ENCODE measurements at places on chromosomes 1 and 21.

DNA sequence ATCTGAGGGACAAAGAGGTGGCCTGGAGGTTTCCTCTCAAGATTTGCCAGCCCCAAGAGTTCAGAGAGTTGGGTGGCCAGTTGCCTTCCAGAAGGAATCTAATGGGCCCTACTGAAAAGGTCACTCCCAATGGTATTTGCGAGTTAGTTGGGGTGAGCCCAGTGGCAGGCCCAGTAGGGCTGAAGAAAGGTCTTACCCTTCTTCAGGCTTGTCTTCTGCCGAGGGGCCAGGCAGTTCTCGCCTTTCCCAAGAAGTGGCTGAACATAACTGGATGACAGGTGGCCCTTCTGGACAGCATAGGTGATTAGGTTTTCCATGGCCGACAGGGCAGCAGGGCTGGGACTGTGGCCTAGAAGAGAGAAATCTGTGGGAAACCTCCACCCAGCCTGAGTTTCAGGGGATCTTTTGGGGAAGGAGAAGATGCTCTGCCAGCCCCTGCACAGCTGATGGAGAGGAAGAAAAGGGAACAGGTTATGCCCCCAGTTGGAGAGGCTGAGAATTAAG is 7.2 kb downstream of the PGLYRP4 start:
- DNase-seq: no peak

DNA sequence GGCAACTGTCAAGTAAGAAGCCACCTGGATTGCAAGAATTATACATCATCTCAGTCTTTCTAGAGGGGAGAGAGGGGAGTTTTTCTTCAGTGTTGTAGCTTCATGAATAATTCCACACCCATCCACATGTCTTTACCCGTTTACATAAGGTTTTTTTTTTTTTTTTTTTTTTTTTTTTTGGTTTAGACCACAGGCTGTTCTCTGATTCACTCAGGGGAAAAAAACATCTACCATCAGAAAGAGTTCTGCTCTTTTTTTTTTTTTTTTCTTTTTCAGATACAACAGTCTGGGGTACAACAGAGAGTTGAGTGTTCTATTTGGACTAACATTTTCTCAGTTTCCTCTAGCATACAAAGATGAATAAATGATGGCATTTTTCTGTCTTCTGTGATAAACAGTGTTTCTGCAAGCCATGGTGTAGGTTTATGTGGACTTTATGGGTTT is 4.9 kb upstream of the KIF14 start:
- DNase-seq: no peak

- DNase-seq: no peak
These were observed 49.0 kb downstream of the SYT2 start for GRCh38 chr1:202661136-202661845.

DNA sequence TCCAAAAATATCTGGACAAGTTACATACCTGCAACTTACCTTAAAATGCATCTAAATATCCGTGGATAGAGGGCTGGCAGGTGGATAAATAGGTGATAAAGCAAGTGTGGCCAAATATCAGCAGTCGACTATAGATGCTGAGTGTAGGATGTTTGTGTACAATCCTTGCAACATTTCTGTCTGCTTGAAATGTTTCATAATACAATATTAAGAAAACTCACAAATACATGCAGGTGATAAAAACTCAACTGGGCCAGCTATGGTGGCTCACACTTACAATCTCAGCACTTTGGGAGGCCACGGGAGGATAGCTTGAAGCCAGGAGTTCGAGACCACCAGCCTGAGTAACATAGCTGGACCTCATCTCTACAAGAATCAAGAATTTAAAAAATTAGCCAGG is 41.0 kb downstream of the ACTA1 start:
- no peak for DNase-seq

DNA sequence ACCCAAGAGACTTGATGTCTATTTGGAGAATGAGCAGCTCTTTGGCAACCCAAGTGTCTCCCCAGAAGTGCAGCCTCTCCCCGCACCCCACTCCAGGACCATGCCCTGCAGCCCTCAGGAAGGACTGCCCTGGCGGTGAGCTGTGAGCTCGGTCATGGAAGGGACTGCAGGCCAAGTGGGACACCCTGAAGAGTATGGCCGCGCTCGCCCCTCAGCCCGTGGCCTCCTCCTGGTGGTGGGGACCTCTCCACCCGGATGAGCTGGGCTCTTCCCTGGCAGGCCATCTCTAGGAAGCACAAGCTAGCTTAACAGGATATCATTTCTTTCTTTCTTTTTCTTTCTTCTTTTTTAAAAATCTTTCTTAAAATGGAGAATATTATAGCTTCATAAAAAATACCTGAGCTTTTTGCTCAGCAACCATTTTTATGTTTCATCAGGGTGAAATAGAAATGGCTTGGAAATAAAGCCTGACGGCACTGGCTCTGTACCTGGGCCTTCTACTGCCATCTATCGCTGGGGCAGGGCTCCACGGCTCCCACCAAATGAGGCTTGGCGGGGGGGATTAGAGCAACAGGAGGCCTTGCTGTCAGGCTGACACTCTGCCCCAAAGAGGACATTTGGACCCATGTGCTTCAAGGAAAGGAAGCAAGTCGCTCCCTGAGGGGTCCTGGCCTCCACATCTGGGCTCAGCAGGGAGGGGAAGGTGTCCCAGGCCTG is 296.2 kb upstream of the VAMP3 start:
- DNase-seq: no peak

- no peak for DNase-seq
These were observed 6.9 kb downstream of the CD2 start for GRCh38 chr1:116760996-116761665.

GRCh38 chr1:157274698-157275534 is 136.7 kb upstream of the ETV3 start:
- DNase-seq: no peak

GRCh38 chr1:10760566-10761502 is 35.6 kb downstream of the CASZ1 start:
- no peak for DNase-seq

- DNase-seq: no peak
These were observed 9.5 kb upstream of the B3GALNT2 start for GRCh38 chr1:235513495-235514366.

DNA sequence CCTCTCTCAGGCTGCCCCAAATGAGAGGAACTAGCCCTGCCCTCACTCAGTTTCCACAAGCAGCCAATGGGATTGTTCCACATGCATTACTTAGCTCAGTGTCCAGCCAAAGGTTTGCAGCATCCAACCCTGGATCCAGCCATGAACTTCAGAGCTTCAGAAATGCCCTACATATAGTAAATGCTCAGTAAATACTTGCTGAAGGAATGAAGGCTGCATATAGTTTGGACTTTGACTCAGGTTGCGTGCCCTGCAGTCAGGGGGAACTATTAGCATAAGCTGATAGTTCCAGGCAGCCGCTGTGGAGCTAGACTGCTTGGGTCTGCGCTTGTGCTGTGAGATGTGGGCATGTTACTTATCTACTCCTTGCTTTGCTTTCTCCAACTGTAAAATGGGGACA is 64.8 kb downstream of the NENF start:
- DNase-seq: no peak

- DNase-seq: no peak
These were observed 44.7 kb downstream of the TNNT2 start for GRCh38 chr1:201332616-201333335.

DNA sequence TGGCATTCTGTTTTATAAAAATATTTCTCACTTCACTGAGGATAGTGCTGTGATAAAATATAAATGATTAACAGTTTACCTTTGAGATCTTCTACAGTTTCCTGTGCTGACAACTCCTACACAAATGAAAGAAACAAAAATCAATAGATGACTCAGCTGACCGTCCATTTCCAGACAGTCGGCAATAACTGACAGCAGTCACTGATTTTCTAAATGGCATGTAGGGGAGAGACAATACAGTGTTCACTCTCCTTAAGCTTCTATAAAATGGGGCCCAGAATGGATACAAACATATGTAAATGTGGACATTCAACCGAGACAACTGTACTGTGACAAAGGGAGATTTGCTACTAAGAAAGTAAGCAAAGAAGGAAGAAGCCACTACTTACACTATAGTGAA is 34.3 kb downstream of the PCNX2 start:
- no peak for DNase-seq

DNA sequence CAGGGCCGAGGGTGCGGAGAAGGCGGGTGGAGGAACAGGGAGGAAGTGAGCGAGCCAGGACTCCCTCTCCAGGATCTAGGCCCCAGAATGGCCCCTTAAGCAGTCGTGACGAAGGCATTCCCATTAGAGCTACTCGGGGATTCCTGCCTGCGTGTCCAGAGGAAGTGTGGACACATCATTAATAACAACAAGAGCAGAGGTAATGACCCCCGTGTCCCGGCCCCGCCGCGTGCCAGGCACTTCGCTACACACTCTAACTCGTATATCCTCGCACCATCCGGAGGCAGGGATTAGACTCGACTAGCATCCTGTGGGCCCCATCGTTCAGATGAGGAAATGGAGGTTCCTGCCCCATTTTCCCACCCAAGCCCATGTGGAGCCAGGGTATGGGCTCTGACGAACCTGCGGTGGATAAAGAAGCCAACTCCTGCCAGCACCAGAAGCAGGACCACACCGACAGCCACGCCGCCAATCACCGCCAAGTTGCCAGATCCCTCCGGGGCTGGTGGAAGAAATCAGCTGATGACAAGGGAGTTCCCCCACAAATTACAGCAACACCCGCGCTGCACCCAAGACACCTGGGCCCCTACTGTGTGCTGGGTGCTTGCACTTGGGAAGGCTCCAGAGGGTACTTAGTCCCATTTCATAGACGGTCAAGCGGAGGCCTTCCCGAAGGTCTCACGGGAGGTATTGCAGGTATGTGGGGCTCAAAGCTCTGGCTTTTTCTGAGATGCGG is 21.6 kb downstream of the EPHA2 start:
- DNase-seq: no peak

DNA sequence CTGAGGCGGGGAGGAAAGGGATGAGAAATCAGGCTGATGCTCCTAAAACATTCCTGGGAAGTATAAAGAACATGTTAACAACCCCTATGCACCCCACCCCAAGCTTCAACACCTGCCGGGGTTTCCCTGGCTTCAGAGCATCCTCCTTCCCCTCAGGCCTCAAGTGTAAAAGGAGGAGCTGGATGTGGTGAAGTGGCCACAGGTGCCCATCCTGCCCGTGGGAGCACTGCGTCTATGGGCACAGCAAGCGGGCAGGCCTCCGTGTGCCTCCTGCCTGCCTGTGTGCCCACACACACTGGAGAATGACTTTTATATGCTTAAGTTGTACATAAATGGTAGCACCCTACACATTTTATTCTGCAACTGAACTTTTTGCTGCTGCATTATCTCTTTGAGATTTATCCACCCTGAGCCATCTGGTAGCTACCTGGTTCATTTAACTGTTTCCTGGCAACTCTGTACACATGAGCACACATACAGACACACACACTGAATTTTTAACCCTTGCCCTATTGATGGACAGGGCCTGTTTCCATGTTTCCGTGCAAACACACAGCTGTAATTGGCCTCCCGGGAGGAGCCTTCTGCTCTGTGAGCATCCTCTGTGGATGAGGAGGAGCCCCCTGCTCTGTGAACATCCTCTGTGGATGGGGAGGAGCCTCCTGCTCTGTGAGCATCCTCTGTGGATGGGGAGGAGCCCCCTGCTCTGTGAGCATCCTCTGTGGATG is 13.4 kb upstream of the FTCD start:
- DNase-seq: no peak

- DNase-seq: no peak
These were observed 52.0 kb upstream of the ARHGEF16 start for GRCh38 chr1:3402258-3403010.

- DNase-seq: no peak
These were observed 6.5 kb upstream of the TNFSF4 start for GRCh38 chr1:173213665-173214064.

DNA sequence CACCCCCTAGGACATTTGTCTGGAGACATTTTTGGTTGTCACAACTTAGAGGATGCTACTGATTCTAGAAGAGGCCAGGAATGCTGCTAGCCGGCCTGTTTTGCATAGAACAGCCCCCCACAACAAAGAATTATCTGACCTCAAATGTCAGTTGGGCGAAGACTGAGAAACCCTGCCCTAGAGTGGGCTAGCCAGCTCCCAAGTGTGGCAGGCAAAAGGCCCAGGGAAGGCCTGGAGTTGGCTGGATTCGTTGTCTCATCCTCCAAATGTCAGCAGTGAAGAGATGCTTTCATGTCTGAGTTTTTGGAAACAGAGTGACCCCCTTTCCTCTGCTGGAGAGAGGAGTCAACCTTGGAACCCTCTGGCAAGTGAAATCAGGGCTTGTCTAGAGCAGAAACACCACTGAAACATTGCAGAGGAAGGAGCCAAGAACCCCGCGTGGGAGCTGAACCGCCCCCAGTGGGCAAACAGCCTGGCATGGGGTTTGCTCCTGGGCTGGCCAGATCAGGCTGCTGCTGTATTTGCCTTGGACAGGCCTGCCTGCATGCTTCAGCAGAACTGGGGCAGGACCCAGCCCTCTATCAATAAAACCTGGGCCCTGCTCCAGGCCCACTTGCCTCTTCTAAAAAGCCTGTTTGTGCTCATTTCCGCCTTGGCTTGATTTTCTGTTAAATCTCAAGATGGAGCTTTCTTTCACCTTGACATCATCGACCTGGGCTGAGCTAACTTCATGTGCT is 32.9 kb downstream of the RASSF5 start:
- DNase-seq: no peak

GRCh38 chr1:216183454-216183853 is 239.8 kb downstream of the USH2A start:
- DNase-seq: no peak

DNA sequence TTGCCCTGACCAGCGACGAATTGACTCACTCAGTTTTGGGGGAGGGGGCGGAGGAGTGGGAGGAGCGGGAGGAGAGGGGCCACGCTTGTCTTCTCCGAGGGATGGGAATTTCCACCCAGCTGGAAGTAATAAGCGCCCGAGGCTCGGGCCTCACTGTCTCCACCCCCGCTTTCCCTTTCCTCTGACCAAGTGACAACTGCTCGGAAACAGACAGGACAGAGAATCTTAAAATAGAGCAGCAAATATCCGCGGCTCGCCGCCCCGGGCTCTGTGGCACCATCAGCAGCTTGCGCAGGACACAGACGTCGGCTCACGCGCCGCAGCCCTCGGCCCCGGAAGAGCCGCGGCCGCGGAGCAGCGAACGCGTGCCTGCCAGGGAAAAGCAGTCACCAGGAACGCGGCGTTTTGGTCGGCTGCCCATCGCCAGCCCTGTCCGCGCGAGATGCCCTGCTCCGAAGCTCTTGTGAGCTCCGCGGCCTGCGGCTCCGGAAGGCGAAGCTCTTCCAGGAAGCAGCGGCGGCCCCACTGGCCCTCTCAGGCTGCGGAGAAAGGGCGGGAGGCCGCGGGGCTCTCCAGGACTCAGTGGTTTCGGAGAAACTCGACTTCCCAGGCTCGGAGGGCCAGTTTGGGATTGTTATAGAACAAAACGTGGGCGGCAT is 10.7 kb upstream of the RGS16 start:
- no peak for DNase-seq

- DNase-seq: no peak
These were observed 78.4 kb downstream of the PEX14 start for GRCh38 chr1:10553118-10553517.

GRCh38 chr1:7263021-7263960 is 478.0 kb downstream of the CAMTA1 start:
- DNase-seq: no peak

- DNase-seq: no peak
These were observed 18.4 kb downstream of the MFN2 start for GRCh38 chr1:11998636-11999035.

Measured in stimulated activated CD4-positive, alpha-beta T cell treated with anti-CD3 and anti-CD28 coated beads, Interleukin-15, amount 100 ng/mL, for 1 hour (primary cell).